ENCODE measurements at places on chromosomes 16 and 17.
A peak's percentile ranks its signal among the peaks of the same experiment; 100 is the strongest.

GRCh38 chr17:79987187-79987934, 48.3 kb downstream of the TBC1D16 start:
- DNase-seq, result peak; percentile 18

DNA sequence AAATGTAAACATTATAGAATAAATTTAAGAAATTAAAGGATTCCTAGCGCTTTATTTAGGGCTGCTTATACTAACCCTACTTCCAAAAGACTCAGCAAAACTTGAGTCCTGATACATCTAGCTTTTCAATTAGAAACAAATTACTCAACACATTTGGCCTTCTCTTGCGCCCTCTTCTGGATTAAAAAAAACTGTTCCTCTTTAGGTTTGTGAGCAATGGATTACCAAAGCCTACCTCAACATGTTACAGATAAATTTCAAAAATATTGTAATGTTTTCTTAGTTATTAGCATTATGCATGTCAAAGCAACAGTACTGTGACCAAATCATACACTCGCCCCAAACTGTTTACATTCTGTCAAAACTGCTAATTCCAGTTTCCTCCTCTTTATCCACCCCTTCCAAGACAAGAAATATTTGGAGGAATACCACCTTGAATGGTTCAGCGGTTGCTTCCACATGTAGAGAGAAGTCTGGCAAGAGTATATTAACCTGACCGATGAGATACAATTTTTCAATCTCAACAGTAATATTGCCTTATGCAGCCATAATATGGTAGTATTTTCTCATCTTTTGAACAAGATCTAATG, 2.7 kb downstream of the NUFIP2 start:
- DNase-seq, result peak; percentile 44

DNA sequence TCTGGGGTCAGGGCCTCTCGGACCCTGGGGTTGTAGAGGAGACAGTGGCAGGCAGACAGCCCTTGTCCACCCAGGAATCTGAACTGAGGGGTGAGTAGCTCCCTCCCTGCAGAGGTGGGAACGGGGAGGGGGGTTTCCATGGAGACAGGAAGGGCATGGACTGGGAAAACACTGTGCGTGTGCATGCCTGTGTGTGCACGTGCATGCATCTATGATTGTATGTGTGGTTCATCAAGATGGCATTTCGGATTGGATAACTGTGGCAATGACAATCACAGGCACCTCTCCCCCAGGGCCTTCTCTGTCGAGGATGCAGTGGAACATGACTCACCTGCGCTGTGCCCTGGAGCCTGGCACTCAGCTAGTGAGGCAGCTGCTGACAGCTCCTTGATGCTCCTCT, 6.1 kb upstream of the CD300C start:
- no peak for DNase-seq

- DNase-seq, result no peak
Measured at GRCh38 chr16:80719573-80719972, 84.8 kb downstream of the CDYL2 start.

DNA sequence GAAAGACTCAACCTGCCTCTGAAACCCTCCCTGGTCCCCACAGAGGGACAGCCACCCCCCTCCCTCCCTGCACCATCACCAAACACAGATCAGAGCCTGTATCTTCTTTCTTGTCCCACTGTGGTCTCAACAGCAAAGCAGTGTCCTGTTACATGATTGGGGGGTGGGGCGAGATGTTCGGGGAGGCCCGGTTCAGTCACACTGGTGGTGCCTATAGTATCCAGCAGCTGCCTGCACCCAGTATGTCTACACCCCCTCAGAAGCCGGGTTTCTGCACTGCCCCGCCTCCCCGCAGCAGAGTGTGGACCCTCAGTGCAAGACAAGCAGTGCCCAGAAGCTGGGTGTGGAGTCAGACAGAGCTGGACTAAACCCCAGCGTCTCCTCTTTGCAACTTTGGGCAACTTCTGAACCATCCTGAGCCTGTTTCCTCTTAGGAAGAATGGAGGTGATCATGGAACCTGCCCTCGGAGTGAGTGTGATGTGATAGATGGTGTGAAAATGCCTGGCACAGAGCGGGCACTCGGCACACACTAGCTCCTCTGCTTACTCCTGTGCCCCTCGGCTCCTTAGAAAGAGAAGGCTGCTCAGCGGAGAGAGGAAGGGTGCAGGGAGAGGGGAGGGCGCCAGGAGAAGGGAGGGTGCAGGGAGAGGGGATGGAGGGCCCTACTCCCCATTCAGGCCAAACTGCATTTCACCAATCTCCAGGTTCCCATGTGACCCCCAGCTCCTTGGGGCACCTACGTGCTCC, 84.0 kb upstream of the TNRC6C start:
- no peak for DNase-seq

- DNase-seq, result no peak
Measured at GRCh38 chr17:47956791-47957590, 692 bp downstream of the PRR15L start.

Data from Calu3 (cell line).